ENCODE measurements at places on chromosomes 1 and 21.

DNA sequence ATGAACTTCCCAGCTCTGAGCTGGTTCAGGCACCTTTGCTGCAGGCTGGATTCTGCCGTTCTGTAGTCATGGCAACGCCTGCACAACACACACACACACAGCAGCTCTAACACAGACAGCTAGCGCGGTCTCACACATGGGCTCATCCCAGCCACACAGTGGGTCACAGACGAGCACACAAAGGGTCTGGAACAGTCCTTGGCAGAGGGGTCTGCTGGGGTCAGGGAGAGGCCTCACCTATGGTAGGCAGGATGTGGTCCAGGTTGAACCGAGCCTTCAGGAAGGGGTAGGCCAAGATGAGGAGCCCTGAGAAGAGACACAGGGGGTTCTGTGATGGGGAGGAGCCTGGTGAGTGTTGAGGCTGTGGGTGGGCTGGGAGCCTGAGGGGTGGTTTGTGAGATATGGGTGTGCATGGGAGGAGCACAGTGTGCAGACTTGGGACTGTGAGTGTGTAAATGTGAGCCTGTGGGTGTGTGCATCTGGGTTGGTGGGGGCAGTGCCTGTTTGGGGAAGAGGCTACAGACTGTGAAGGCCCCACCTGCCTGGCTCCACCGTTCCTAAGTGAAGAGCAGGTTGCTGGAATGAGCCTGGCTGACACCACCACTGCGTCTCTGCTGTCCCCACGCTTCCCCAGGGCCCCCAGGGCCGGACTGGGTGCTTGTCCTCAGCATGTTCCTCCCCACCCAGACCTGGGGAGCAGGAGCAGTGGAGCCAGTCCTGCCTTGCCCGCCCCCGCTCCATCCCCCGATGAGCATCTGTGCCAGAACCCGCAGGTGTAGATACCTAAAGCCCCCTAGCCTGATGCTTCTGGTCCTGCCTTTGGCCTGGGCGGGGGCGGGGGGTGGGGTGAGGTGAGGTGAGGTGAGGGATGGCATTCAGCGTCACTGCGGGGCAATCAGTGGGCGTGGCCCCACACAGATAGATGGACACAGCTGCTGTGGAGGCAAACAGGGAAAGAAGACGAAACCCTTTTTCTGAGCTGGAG lies 1.5 kb downstream of the KNCN start:
- no peak for DNase-seq

GRCh38 chr1:46735708-46736324 lies 16.9 kb upstream of the EFCAB14 start:
- no peak for DNase-seq

GRCh38 chr21:44428281-44428960 lies 26.9 kb upstream of the LRRC3 start:
- no peak for DNase-seq

DNA sequence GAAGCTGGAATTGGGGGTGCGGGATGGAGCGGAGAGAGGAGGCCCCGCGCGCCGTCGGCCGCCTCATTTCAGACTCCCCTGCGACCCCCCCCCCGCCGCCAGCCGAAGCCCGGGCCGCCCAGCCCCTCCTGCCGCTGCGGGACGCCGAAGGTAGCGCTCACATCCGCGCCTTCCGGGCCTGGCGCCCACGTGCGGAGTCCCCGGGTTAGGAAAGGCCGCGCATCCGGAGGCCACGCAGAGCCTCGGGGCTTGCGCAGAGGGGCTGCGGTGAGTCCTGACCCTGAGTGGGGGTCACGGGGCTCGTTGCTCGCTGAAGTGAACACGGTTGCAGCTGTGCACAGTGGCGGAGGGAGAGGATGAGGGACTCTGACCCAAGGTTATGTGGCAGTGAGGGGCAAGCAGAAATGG lies 552 bp upstream of the ZNF496 start:
- DNase-seq, result peak; percentile 46

GRCh38 chr21:40667967-40668366 lies 179.0 kb downstream of the DSCAM start:
- no peak for DNase-seq

- DNase-seq, result peak; percentile 48
Measured at GRCh38 chr1:13725714-13726175, 25.8 kb downstream of the PRDM2 start.

DNA sequence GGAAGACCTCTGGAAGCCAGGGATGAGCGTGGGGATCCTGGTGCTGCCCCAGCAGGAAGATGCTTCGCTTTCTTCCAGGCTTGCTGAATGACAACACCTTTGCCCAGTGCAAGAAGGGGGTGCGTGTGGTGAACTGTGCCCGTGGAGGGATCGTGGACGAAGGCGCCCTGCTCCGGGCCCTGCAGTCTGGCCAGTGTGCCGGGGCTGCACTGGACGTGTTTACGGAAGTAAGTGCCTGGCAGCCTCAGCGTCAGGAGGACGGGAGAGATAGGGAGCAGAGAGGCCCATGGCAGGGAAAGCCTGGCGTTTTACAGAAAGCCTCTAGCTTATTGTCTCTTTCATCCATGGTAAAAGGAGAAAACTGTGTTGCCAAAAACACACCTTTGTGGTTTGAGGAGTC lies 23.5 kb downstream of the PHGDH start:
- no peak for DNase-seq

DNA sequence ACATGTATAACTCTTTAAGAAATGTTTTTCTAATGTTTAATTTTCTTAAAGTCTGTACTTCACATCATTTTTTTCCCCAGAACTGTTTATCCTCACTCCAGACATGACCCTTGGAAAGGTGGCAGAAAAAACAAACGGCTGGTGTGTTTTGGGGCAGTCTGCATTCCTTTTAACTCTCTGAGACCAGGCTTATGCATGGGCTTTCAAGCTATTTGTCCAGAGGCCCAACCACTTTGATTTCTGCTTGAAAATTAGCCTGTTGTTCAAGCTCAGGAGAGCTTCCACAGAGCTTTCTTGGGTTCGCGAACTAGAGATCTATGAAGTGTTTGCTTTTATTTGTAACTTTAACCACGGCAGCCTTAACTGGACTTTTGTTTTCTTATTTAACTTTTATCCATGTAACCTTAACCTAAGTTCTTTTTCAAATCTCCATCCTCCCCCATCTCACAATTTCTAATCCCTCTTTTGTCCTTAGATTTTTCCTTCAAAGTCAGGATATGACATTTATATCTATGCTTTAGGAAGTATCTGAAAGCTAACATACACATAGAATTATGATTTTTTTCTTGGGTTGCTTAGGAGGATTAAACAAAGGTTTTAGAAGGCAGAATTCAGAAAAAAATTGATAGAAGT lies 111.8 kb downstream of the FGGY start:
- no peak for DNase-seq

- peak; percentile 21 for DNase-seq
Measured at GRCh38 chr1:58781541-58782177, 2.2 kb downstream of the JUN start.

DNA sequence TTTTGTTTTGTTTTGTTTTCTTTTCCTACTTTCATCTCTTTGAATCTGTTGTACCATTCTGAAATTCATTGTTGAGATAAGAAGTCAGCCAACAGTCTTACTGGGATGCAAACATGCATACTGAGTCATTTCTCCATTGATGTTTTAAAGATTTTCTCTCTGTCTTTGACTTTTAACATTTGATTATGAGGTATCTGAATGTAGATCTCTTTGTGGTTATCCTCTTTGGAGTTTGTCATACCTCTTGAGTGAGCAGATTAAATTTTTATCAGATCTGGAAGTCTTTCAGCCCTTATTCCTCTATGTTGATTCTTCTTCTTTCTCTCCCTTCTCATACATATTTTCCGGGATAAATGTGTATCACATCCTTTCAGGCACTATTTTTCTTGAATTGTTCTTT lies 406.9 kb upstream of the NCAM2 start:
- DNase-seq, result no peak

DNA sequence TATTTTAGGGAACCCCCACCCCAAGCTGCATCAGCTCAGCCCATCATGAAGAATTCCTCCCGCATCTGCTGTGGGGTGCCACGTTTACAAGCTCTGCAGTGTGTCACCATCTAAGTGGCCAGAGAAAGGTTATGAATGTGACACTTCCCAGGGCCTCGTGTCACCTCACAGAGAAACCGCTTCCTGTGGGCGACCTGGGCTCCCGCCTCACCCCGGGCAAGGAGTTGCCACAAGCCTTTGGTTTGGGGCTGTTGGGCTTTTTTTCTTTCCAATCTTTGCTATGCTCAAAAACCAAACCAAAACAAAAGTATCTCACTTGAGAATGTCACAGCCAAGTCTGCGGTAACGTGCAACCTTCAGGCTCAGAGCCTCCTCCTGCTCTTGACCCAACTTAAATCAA lies 82.1 kb upstream of the ARHGEF16 start:
- no peak for DNase-seq

GRCh38 chr1:51432146-51432545 lies 86.9 kb downstream of the EPS15 start:
- DNase-seq, result no peak

DNA sequence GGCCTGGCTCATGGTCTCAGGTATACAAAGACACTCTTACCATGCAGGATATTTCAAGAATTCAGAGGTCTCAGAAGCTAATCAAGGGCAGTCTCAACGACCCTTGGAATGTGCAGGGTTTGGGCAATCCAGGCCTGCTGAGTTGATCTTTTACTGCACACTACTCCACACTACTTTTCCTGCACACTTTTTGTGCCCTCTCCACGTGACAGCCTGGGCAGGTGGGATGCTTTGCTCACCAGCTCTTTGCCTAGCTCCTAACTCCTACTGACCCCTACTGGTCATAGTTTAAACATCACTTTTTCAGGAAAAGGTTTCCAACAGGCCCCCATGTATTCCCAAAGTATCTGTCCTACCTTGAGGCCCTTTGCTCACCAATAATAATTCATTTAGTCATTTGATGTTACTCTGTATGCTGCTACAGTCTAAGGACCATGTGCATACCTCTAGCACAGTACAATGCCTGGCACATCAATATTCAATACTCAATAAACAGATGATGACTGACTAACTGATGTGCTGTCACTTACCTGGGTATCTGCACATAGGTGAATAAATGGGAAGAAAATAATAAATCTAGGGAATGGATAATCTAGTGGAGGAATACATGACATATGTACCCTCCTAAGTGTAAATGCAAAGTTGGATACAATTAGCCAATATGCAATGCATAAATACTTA lies 9.6 kb downstream of the DUSP23 start:
- DNase-seq, result no peak

- no peak for DNase-seq
Measured at GRCh38 chr1:41683681-41684500, 199.4 kb upstream of the EDN2 start.

- no peak for DNase-seq
Measured at GRCh38 chr1:201065686-201066085, 42.2 kb upstream of the KIF21B start.

GRCh38 chr1:151526735-151527525 lies 13.2 kb upstream of the TUFT1 start:
- no peak for DNase-seq

DNA sequence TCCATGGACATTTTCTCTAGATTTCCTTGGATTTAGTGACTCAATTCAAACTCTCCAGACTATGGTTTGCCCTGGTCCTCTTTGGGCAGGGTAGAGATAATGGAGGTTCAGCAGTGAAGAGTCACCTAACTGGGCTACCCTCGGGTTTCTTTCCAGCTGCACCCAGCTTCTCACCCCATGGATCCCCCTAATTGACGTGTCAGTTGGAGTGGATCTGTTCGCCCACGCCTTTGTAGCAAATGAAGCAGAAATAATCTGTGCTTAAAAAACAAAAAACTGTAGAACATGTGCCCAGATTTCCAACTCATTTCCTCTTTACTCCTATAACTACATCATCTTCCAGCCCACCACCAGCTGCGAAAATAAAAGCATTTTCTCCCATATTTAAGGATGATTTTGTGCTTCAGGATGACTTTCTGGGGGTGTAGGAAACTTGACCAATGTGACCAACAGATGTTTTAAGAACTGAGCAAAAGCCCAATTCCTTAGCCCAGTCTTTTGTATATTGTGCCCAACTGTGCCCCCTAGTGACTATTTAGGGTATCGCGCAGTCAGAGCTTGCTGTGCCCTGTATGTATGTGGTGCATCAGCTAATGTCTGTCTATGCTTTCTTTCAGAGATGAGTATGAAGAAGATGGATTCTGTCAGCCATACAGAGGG lies 66.5 kb upstream of the UBE2U start:
- DNase-seq, result peak; percentile 52

DNA sequence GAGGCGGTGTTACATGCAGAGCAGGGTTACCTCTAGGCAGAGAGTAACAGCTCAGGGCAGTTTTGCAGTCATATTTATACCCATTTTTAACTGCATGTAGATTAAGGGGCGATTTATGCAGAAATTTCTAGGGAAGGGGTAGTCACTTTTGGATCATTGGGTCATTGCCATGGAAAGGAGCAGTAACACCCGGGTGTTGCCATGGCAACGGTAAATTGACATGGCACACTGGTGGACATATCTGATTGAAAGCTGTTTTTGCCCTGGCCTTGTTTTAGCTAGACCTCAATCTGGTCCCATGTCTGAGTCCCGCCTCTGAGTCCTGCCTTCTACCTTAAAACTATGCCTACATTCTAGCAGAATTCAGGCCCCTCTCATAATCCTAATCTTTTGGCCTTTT lies 11.8 kb upstream of the USP1 start:
- DNase-seq, result no peak

DNA sequence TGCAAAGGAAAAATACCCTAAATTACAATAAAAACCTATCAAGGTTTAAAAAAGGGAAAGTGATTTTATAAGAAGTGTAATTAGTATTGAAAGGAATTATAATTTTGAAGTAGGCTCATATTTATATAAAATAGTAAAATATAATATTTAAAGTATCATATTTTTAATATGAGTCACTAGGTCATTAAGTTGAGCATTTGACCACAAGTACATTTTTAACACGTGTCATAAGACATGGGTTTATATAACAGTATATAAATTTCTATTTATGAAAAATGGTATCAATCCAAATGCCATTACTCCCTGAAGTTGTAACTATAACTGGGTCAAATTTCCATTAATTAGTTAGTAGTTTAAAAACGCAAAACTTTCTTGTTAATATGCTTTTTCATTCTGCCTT lies 365.9 kb downstream of the COL11A1 start:
- no peak for DNase-seq

DNA sequence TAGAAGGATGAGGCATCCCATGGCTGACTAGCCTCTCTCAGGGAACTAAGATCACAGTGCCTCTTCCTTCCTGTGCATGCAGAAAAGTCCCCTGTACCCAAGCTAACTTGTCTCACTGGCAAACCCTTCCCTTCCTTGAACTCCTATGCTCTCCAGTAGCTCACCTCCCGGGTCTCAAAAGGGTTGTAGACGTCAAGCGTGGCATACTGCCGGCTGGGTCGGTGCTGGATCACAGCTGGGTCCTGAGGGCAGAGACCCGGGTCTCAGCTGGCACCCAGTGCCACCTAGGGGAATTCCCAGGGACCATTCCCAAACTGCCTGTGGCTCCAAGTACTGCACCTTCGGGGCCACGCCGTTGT lies 688 bp downstream of the SCAMP3 start:
- no peak for DNase-seq

DNA sequence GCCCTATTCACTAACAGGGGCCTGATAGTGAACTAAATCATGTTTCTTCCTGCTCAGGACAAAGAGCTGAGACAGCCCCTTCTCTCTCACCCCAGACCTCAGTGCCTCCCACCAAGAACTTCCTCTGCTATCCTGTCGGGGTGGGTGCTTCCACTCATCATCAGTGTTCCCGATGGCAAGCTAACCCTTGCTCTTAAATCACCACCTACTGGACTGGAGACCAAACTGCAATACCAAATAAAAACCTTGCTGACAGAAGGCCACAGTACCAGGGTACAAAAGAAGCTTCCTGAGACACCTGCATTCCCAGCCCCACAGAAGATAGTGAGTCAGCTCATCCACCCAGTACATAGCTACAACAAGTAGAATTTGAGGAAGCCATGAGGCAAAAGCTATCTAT lies 799.5 kb downstream of the LTN1 start:
- DNase-seq, result no peak
